Stimulated activated CD4-positive, alpha-beta T cell treated with anti-CD3 and anti-CD28 coated beads, Interleukin-2, amount 100 ng/mL, for 24 hours (primary cell): ENCODE measurements at places on chromosomes 16 and 17.

- DNase-seq, result no peak
These were observed 865 bp upstream of the CAMKK1 start for GRCh38 chr17:3893720-3894116.

GRCh38 chr17:77735081-77735565 is 223.4 kb upstream of the TNRC6C start:
- peak; percentile 11 for DNase-seq

DNA sequence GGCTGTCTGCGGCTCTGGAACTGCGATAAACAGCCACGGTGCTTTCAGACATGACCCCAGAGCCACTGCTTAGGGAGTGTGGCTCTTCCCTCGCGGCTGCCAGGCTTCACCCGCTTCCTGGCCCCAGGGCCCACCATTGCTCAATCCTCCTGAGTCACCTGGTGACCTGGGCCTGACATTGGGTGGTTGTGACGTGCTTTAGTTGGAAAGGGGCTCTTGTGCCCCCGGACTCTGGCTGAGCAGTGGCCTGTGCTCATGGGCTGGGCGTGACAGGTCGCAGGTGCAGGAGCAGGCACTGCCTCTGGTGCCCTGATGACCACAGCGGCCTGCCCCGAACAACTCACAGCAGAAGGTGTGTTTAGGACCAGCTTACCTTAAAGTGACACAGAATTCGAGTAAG is 8.6 kb upstream of the NUDT16L1 start:
- no peak for DNase-seq

DNA sequence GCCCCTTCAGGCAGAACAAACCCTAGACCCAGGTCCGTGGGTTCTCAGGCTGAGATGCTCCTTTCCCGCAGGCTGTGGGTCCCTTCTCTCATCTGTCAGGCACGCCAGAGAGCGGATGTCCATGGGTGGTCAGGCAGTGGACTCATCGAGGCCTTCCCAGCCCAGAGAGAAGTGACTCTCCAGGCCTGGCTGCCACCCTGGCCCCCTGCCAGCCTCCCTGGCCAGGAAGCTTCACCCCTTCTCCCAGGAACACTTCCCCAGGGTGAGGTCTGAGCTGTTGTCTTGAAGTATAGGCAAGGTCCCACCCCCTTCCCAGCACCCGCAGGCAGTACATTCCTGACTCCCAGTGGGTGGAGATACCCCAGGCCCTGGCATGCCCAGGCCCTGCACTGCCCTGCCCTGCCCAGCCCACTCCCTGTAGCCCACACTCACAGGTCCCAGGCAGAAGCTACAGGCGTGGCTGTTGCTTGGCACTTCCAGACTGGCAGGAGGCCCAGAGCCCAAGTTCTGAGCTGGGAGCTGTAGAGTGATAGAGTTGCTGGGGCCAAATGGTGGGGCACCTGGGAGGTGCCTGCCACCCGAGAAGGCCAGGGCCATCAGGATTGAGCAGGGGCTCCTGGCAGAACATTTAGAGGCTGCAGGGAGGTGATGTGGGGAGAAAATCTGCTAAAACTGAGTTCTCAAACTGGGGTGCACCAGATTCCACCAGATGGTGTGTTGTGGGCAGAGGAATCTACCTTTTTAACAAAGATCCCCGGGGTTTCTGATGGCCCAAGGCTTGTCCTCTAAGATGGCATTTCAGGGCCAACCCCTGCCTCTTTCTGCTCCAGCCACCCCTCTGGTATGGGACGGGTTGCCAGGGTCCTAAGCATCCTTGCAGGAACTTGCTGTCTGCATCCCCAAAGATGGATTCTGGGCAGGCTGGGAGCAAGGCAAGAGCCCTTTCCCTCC is 6.7 kb downstream of the ITGA3 start:
- no peak for DNase-seq

- DNase-seq, result no peak
These were observed 391.3 kb upstream of the CDH5 start for GRCh38 chr16:65975049-65975708.

DNA sequence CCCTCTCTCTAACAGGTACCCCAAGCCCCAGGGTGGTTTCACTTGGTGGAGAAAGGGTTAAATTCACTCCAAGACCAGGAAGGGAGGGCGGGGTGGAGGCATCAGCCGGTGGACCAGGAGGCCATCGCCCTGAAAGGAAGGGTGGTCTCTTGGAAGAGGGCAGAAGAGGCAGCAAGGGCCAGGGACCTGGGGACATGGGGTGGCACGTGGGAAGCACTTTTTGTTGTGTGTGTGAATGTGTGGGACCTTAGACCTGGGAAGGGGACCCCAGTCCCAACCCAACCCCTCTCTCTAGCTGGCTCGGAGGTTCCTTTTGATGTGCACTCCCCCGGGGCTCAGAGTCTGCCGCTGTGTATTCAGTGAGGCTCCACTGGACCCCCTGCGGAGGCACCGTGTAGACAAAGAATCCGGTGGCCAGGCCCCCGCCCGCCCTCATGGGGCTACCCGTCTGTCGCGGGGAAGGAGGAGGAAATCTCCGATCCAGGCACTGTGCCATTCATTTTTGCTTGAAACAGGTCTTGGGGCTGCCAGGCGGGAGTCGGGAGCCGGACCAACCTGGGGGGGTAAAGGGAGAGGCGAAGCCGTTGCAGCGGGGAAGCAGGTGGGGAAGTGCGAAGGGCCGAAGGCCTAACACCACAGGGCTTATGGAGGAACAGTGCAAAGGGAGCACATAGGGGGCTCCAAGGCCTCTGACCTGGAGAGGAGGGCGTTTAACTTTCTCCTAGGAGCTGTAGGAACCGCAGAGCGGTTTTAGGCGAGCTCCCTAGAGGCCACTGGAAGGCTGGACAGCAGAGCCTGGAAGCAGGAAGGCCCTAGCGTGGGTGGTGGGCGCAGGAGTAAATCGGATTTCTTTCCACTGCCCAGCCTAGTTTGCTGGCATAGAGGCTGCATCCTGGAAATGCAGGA is 3.2 kb upstream of the WNT3 start:
- no peak for DNase-seq

DNA sequence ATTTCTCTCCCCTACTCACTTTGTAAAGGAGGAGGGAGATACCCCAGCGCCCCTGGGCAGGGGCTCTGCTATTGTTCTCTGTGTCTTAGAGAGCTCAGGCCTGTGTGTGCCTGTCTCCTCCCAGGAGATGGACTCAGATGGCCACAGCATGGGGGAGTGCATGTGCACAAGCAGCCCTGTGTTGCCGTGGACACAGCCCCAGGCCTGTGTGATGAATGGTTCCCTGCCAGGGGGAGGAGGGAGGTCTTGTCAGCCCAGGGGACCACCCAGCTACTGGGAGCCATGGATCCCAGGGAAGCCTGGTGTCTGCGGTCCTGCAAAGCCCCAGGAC is 26.3 kb downstream of the GINS2 start:
- no peak for DNase-seq

DNA sequence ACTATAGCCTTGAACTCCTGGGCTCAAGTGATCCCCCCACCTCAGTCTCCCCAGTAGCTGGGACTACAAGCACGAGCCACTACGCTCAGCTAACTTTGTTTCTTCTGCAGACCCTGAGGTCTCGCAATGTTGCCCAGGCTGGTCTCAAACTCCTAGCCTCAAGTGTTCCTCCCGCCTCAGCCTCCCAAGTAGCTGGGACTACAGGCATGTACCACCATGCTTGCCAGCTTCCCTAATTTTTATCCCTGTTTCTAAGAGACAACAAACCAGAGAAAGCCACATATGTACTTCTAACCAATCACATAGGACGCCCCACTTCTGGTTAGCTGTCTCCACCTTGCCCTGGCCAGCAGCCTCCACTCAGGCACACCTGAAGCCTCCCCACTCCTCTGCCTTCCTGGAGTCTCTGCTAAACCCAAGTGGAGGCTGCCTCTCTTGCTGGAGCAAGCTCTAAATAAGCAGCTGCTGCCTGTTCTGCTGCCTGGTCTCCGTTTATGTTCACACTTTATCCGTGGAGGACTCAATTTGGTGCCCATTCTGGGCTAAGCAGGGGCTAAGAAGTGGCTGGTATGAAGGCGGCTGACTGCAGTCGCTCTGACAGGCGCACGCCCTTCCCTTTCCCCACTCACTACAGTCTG is 24.7 kb downstream of the NSMCE1 start:
- DNase-seq, result no peak
